ENCODE measurements at places on chromosomes 13 and 19.

DNA sequence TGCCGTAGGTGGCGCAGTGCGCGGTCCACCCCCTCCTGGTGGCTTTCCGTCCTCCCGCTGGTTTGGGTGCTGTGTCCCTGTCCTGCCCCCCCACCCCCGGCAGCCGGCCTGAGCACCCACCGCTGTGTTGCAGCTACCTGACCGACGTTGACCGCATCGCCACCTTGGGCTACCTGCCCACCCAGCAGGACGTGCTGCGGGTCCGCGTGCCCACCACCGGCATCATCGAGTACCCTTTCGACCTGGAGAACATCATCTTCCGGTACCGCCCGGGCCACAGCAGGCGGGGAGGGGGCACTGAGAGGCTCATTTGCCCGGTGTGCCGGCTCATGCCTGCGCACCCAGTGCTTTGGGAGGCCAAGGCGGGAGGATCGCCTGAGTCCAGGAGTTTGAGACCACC is 20.6 kb downstream of the GNA11 start:
- DNase-seq, result no peak

GRCh38 chr13:23377579-23377978 is 55.9 kb downstream of the SACS start:
- no peak for DNase-seq

DNA sequence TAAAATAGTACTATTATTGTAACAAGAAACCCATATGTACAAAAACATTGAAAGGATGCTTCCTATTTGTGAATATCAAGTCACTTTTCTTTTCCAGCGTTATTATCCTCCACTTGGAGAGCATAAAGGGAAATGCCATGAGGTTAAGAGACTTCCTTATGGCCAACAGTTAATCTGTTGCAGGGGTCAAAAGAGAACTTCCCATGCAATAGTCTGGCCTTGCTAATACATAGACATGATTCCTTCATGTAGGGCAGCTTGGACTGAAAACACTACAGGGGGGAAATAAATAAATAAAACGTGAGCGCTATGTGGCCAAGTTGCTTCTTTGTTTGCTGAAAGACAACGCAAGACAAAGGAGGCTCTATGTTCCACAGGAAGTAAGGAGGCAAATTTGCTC is 269.1 kb upstream of the EDNRB start:
- no peak for DNase-seq

DNA sequence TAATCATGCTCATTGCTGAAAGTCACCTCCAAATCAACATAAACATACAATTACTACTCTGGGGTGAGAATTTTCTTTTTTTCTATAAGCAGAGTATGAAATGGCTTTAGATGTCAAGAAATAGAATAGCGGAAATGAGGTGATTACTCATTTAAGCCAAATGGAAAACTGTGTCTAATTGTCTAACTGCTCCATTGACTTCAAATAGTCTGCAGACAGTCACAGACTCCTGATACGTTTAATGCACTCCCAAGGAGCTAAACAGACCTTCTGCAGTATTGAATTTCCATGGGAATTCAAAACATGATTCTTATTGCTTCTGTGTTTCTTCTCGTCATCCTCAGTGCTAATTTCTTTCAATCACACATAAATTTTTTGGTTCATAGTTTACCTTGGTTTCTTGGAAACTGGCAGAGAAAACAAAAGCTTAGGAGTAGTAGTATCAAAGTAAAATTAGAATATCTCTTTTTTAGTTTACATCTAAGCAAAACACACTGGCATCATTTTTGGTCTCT is 865.2 kb upstream of the SLC10A2 start:
- DNase-seq, result no peak

DNA sequence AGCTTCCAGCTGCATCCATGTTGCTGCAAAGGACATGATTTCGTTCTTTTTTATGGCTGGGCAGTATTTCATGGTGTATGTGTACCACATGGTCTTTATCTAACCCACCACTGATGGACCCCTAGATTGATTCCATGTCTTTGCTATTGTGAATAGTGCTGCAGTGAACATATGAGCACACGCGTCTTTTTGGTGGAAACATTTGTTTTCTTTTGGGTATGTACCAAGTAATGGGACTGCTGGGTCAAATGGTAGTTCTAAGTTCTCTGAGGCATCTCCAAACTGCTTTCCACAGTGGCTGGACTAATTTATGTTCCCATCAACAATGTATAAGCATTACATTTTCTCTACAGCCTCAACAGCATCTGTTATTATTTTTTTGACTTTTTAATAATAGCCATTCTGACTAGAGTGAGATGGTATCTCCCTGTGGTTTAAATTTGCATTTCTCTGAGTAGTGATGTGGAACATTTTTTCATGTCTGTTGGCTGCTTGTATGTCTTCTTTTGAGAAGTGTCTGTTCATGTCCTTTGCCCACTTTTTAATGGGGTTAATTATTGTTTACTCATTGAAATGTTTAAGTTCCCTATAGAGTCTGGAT is 6.8 kb upstream of the UBE2L5 start:
- DNase-seq, result no peak

- no peak for DNase-seq
These were observed 75.2 kb upstream of the UBL3 start for GRCh38 chr13:29925457-29926097.

GRCh38 chr13:21675095-21675991 is 4.5 kb downstream of the FGF9 start:
- DNase-seq, result peak; percentile 47

- DNase-seq, result no peak
These were observed 579 bp downstream of the ZNF566 start for GRCh38 chr19:36488846-36489117.

- DNase-seq, result no peak
These were observed 18.0 kb upstream of the CFAP97D2 start for GRCh38 chr13:114161028-114161556.

- DNase-seq, result no peak
These were observed 2.5 kb downstream of the FOXA3 start for GRCh38 chr19:45866400-45867176.

GRCh38 chr19:54063350-54064116 is at the start of gene VSTM1:
Gene VSTM1, minus strand, starts transcription at chr19:54063897. Its CDS starts 120 bp downstream, at chr19:54063777.
- DNase-seq, result no peak

- no peak for DNase-seq
These were observed 123.6 kb downstream of the ZAR1L start for GRCh38 chr13:32191452-32191998.

GRCh38 chr13:102376318-102376717 is 25.5 kb downstream of the FGF14 start:
- DNase-seq, result no peak

DNA sequence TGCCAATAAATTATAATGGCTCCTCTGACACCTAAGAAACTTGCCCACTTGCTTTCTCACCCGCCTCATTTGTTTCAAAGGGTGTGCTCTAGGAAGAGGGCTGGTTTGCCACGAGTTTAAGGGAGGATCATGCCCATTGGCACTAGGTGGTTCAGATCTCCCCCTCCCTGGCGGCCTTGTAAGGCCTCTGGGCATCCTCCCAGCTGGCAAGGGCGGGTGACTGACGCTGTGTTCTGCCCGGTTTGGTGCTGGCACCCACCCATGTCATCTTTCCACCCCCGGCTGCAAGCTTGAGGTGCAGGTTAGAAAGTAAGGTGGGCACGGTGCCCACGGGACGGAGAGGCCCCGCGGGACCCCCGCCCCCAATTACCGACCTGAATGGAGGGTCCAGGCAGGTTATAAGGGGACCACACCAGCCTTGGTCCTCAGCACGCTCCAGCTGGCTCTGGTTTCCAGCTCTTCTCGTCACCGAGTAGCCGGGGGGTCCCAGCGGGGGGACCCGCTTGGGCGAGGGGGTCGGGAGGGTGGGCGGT is 90.4 kb downstream of the PTPRS start:
- no peak for DNase-seq
